ENCODE measurements at places on chromosomes 3 and 15.

DNA sequence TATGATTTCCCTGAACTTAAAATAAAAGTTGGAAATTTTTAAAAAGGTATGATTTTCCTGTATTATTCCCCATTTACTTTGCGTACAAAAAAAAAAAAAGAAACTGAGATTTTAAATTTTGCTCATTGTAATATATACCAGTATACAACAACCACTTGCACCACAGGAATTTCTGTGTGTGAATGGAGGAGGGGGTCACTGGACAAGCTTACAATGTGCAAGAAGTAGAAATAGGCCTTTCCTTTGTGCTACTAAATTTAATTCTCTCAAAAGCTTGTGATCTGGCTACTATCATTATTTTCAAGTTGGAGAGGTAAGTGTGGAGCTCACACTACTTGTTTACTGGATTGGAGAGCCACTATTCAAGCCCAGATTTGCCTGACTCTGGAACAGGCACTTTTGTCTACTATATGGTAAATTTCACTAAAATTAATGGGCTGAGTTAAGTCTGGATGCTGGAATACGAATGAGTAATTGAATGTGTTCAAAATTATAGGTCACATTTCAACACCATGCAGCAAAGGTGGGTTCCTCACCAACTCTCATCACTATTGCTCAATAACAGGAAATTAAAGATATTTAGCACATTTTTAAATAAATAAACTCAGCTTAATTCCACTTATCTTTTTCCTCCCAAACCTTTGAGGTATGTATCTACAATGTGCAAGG, 148.0 kb upstream of the MBNL1 start:
- DNase-seq = no peak

DNA sequence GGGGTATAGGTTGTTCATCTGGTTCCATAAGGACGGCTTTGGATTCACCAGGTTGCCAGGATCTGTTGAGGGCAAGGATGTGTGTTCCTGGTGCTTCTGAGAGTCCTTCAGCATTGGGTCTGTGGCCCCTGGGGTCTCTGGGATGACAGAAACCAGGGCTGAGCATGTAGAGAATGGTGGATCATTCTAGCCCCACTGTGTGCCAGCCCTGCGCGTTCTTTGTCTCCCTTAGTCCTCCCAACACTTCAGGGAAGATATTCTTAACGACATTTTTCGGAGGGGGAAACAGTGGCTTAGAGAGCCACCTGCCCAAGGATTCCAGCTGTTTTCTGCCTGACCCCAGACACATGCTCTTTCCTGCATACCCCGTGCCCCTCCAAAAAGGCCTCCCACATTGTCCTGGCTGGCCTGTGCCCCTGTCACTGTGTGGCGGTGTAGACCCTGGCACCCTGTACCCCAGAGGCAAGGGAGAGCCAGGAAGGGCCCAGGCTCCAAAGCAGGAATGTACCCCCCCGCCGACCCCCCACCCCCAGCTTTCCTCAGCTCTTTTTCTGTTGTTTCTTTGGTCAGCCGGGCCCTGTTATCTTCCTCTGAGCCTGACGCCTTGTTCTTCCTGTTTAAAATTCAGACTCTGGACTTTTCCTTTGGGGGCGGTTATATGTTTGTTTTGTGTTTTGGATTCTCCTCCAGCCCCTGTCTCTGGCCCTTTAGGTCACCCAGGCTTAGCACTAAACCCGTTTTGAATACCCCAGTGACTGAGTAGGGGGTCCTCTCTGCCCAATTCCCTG, 57.8 kb upstream of the SMAD6 start:
- DNase-seq = no peak

DNA sequence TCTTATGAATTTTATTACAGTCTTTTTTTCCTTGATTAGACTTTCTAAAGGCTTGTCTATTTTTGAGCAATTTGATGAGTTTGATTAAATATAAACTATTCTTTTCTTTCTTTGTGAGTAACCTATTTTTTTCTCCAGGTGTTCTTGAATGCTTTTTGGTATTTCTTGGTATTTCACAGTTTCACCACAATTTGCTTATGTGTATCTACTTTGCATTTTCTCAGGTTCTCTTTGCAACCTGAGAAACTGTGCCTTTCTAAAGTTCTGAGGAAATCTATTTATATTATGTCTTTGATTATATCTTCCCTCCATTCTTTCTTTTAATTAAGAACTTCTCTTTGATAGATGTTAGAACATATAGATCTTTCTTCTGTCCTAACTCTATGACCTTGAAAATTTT, 117.1 kb upstream of the MLF1 start:
- no peak for DNase-seq

DNA sequence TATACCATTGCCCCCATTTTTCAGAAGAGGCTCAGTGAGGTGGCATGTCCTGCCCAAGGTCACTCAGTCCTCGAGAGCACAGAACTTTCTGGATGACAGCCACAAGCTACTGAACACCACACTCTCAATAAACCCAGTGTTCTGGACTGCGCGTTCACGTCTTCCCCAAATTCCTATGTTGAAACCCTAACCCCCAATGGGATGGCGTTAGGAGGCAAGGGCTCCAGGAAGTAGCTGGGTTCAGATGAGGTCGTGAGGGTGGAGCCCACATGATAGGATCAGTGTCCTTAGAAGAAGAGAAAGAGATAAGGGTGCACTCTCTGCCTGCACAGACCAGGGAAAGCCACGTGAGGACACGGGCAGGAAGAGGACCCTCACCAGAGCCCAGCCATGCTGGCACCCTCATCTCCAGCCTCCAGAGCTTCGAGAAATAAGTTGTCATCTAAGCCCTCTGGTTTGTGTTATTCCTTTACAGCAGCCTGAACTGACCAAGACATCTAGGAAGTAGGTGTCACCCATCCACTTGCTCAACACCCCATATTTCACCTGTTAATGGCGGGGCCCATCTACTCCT, 324.0 kb downstream of the UACA start:
- no peak for DNase-seq

DNA sequence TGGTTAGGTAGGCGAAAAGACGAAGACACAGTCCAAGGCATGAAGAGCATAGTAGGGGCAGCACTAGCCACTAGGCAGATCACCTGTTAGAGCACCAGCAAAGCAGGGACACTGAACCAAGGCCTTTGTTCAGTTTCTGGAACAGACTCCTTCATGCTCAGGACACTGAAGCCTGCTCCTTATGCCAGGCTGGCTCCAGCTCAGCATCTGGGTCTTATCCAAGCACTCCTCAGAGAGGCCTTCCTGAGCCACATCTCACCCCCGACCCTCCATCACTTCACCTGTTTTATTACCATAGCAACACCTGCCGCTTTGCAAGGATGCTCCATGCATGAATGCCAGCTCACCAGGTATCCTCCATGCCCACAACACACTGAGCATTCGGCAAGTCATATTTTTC, 206.3 kb upstream of the CHRNA7 start:
- DNase-seq = no peak

DNA sequence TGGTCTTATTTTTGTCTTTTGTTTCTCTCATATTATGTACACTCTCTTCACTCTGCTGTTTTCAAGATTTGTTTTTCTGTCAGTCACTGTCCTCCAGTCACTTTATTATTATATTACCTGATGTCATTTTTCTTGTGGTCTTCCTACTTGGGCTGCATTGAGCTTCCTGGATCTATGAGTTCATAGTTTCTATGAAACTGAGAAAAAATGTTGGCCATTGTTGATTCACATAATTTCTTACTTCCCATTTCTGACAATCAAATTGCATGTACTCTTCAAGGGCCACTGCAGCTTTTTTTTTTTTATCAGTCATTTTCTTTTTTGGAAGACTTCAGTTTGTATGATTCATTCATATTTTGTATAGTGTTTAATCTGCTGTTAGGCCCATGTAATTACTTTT, 1180.6 kb upstream of the GBE1 start:
- DNase-seq = no peak

DNA sequence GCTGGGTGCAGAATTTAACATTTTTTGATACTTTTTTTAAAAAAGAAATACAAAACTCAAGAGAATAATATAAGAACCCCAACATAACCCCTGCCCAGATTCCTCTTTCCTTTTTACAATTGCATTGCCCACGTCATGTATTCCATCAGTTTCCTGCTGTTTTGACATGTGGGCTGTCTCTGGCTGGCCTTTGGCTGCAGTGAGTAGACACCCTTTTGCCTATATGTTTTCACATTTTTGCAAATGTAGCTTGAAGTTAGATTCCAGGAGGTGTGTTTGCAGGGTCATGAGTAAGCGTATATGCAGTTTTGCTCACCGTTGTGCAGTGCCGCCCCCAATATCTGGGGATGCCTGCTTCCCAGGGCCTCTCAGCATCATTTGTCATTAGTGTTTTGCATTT, 28.0 kb upstream of the ATP10A start:
- DNase-seq = no peak

Data from fibroblast of gingiva (primary cell).